ENCODE measurements at places on chromosomes 12 and 14.

- no peak for DNase-seq
Observed at GRCh38 chr14:49598189-49598484, 603 bp upstream of the LRR1 start.

DNA sequence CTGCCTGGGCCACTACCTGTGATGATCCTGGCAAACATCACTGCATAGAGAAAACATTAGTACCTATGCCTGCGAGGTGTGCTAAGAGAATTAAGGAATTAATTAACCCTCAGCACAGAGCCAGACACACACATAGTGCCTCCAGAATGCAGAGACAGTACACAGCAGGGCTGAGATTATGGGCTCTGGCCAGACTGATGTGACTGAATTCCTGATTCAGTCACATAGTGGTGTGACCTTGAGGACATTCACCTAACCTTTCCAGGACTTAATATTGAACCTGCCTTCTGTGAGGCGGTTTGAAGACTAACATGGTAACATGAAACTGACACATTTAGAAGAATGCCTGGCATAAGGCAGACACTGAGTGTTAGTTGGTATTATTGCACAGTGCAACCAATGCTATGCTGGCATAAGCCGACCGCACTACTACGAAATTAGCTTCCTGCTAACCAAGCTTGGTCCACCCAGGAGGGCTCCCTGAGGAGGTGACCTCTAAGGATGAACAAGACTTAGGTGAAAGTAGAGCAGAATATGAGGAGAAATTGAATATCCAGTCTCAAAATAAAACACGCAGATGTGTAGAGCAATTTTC, 32.0 kb upstream of the SELPLG start:
- no peak for DNase-seq

DNA sequence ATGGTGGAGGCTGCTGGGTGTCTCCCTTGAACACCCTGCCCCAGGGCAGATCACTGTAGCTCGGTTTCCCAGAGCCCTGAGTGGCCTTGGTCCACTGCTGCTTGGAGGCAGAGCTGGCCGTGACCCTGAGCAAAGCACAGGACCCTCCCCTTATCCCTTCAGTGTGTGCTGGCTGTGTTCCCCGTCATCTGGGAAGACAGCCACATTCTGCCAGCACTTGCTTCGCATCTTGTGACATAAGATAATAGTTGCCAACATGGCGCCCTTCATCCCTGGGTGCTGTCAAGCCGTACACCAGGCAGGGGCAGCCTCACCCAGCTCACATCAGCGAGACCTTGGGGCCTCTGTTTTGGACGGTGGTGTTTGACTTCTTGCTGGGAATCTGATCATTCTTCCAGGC, 12.1 kb upstream of the ALDH2 start:
- no peak for DNase-seq

DNA sequence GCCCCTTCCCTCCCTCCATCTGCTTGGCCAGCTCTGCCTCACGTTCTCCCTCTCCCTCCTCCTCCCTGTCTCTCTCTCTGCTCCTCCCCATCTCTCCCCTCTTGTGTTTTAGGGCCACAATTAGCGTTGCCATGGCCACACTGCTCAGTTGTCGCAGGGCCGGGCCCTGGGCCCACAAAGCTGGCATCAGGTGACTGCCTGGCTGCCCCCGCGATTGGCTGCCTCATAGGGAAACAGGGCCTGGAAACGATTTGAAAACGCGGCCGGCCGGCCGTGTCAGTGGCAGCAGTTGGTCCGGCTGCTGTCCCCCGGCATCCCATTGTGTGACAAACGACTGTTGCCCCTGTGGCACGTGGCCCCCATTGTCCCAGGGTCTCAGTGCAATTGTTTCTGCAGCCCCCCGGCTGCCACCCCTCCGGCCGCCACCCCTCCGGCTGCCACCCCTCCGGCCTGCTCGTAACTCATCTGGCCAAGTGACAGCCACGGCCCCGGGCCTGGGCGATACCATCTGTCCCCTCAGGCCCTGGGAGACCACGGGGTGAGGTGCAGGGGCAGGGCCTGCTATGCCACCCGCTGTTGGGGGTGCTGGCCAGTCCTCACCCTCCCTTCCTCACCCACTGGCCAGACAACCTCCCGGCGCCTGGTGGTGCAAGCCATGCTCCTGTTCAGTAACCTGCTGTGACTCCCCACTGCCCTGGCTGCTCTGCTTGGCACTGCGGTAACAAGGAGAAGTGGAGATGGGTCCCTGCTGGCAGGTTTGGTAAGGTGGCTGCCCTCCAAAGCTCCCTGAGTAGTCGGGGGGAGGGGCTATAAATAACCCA, 17.4 kb downstream of the FOXN4 start:
- no peak for DNase-seq

DNA sequence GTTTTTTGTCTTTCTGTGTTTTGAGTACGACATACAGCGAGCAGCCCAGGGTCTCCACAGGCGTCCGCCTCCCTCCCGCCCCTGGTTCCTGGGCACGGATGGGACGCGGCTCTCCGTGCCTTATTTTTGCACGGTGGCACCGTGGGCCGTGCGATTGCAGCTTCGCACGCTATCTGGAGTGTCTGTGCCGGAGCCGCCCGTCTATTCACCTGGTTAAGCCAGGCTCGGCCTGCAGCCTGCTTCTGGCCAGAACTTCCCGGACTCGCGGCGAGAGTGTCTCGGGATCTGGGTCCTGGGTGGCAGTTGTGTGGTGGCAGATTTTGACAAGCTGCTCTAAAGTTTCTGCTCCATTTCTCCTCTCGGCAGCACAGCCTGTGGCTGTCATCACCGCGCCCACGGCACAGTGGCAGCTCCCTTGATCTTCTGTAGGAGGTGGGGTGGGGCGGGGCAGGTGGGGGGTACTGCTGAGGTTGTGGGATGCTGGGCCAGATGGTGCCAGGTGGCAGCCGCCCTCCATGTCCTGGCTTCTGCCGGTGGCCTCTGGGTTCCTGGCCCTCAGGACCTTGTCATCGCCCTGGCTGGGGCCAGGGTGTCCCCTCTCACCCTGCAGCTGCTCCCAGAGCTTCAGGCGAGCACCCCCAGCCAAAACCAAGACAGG, 2.9 kb downstream of the MMP17 start:
- DNase-seq: no peak

DNA sequence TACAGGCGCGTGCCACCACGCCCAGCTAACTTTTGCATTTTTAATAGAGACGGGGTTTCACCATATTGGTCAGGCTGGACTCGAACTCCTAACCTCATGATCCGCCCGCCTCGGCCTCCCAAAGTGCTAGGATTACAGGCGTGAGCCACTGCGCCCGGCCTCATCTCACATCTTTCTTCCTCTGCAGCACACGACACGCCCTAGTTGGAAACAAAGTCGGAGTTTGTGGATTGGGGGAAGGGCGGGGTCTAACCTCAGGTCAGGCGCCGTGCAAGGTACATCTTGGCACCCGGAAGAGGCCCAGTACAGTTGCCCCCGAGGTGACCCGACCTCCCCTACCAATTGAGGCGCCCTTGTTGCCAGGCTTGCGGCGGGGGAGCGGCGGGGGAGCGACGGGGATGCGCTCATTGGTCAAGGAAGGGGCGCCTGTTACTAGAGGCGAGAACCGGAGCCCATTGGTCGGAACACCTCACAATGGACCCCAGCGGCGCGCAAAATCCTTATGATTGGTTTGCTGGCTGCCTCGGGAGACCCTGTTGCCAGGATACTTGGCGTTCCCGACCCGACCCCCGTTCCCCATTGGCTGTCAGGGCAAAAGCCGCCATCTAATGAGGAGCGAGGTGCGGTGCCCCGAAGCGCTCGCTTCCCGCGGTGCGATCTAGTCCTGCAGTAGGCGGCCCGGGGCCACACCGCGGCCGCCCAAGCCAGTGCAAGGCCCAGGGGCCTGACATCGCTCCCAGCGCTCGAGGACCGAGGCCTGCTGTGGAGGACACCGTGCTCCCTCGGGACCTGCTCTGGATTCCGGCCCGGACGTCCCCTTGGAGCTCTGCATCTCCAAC, at the start of gene REC8:
Gene REC8 (plus strand): TSS at position 659 of the 839 bp plus-strand sequence. CDS start 473 bp downstream, outside the sequence.
- no peak for DNase-seq

DNA sequence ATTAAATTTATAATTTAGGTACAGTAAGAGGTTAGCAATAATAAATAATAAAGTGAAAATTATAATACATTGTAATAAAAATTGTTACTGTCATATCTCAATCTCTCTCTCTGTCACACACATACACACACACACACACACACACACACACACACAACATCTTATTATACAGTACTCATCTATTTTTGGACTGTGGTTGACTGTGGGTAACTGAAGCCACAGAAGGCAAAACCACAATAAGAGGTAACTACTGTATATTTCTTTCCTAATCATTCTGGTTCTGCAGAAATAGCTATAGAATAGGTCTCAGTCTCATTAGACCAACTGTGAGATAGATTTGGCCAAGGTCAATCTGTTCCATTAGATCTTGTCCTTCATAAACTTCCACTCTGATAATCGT, 33.1 kb upstream of the PTPRO start:
- no peak for DNase-seq

- no peak for DNase-seq
Observed at GRCh38 chr12:96352161-96352835, 47.9 kb downstream of the CDK17 start.

- no peak for DNase-seq
Observed at GRCh38 chr14:90444077-90444696, 47.4 kb downstream of the CALM1 start.

- DNase-seq: no peak
Observed at GRCh38 chr14:55762595-55763232, 182.7 kb downstream of the KTN1 start.

GRCh38 chr12:17810399-17810798, 279.6 kb downstream of the RERGL start:
- no peak for DNase-seq

DNA sequence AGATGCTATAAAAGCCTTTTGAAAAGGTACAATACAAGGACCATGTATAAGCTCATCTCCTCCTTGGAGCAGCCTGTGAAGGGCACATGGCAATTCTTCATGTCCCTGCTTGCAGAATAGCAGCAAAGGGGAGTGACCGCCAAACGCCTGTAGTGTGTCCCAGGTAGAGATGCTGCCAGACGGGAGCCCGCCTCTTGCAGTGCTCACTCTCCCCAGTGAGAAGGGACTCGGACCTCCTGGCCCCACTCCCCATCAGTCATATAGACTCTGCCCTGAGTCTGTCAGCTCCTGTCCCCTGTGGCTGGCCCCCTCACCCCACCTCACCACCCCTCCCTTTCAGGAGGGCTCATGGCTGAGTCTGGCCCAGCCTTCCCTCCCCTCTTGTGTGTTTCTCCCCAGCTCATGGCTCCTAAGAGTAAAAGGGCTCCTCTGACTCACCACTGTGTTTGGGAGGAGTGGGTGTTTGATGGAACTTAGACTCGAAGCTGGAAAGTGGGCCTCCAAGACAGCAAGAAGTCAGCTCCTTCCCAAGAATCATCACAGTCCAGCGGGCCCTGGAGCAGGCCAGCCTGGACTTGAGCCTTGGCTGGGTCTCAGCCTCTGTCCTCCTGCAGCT, 40.9 kb downstream of the DEGS2 start:
- no peak for DNase-seq

DNA sequence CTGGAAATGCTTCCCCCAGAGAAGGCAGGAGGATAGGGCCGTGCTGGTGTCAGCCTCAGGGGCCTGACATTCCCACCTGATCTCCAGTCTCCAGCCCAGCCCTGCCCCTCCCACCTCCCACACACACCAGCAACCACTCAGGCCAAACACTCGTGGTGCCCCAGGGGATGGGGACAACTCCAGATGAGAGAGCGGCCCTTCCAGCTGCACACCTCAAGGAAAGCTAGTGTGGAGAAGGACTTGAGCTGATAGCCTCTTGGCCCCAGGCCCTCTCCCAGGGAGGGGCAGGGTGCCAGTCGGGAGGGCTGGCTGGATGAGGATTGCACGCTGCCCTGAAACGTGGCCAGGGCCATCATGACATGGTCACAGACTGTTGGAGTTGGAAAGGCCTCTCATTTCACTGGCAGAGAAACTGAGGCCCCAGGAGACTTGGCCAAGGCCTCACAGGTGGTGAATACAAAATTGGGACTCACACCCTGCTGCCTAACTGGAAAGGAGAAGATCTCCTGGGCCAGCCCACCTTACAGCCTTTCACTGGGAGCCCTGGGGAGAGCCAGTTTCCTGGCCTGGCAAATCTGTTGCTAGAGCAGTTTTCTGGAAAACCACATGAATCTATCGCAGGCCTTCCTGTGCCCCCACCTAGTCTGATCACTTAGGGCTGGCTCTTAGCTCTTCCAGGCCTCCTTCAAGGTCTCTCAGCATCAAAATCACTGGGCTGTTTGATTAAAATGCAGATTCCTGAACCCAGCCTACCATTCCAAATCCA, 52.1 kb downstream of the IRF2BPL start:
- DNase-seq: no peak

- DNase-seq: no peak
Observed at GRCh38 chr12:106091446-106091820, 47.3 kb downstream of the NUAK1 start.

DNA sequence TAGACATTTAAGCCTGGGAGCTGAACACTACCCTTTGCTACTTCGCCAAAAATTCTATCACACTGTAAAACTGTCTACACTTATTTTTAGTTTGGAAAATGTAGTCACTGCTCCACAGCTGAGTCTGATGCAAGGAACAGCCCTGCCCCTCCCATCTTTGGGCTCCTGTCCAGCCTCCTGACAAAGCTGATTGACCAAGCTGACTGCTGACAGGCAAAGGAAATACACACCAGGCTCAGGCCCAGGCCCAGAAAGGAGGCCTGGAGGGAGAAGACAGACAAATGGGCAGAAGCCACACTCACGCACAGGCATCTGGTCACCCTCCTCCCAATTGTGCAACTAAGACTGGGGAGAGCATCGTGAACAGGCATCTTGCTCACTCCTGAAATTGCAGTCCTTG, 55.3 kb downstream of the ISCA2 start:
- no peak for DNase-seq

DNA sequence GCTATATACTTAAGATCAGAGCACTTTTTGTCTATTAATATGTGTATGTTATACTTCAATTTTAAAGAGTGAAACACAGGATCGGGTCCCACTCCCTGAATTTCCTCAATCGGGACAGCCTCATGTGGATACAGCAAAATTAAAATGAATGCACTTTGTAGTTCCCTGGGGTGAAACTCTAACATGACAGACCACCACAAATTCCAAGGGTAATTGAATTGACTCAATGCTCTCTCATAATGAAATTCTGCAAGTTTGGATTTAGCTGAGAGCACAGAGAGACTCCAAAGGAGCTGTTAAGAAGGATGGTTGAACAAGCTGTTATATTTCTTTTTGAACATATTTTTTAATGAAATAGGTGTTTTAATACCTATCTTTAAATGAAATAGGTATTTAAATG, 413.6 kb downstream of the GXYLT1 start:
- DNase-seq: no peak

GRCh38 chr12:53493610-53494391, 5.5 kb downstream of the MAP3K12 start:
- DNase-seq: no peak

- DNase-seq: no peak
Observed at GRCh38 chr12:128245905-128246304, 21.1 kb upstream of the TMEM132C start.

- DNase-seq: no peak
Observed at GRCh38 chr12:70040141-70040540, 203.1 kb upstream of the CNOT2 start.

- no peak for DNase-seq
Observed at GRCh38 chr14:68261092-68261842, 441.7 kb downstream of the RAD51B start.

All from GOT3 (cell line).